ENCODE measurements at places on chromosomes 7 and 10.
A peak's percentile ranks its signal among the peaks of the same experiment; 100 is the strongest.

DNA sequence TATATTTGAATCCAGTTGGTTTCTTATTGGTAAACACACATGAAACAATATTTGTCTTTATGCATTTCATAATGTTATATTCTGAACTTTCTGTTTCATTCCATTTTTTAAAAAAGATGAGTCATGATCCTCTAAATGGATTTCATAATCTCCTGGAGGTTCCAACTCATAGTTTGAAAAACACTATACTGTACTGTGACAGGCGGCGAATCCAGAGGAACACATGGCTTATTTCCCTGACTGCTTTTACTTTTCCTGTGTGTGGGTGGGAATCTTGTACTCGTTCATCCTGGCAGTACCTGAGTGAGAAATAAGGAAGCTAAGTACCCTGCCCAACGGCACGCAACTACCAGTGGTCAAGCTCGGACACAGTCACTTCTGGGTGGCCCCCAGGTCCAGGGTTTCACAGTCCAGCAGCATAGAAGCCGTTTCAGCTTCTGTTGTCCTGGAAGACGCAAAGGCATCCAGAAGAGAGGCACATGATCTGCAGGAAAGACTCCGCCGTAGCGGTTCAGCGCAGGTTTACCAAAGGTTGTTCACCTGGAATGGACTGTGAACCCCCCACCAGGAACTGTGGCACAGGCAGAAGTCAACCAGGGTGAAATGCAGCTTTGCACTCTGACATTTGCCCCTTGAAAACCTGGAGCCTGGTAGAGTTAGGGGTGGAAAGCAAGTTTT is 117.7 kb downstream of the CCNY start:
- DNase-seq, result no peak

- DNase-seq, result peak; percentile 47
These were observed 58.6 kb downstream of the PROSER2 start for GRCh38 chr10:11881477-11882417.

GRCh38 chr10:94287336-94287735 is 75.4 kb downstream of the NOC3L start:
- DNase-seq, result no peak

- no peak for DNase-seq
These were observed 259.7 kb downstream of the AHR start for GRCh38 chr7:17558135-17558534.

DNA sequence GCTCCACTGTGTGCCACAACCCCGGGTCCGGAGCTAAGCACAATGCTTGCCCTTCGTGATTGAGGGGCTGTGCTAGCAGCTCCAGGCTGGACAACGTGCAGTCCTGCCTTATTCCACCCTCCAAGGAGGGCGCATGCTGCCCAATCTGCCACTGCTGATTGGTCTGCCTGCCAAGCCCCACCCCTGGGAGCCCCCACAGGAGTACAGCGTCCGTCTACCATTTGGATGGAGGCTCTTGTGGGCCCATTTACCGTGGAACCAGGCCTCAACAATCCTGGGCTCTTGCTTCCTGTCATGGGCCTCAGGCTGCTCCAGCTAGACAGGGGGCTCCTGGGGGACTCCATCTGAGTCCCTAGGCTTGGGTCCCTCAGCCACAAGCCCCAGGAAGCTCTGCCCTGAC is 173.3 kb downstream of the SLIT1 start:
- DNase-seq, result no peak

- peak; percentile 87 for DNase-seq
These were observed 45.7 kb upstream of the RBM33 start for GRCh38 chr7:155598810-155599210.

DNA sequence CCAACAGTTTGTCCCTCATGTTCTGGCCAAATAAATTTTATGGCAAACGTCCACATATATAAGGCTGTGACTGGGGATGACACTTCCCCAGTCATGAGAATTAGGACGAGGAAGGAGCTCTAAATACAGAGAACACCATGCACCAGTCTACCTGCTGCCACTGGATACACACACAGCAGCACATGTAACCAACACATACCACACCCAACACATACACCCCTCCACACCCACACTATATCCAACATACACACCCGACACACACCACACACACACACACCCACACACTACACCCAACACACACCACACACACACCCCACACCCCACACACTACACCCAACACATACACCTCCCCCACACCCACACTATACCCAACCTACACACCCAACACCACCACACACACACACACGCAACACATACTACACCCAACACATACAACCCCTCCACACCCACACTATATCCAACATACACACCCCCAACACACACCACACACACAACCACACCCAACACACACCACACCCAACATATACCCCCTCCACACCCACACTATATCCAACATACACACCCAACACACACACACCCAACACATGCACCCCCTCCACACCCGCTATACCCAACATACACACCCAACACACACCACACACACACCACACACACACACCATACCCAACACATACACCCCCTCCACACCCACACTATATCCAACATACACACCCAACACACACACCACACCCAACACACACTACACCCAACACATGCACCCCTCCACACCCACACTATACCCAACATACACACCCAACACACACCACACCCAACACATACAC is 74.1 kb downstream of the HIPK2 start:
- DNase-seq, result no peak

DNA sequence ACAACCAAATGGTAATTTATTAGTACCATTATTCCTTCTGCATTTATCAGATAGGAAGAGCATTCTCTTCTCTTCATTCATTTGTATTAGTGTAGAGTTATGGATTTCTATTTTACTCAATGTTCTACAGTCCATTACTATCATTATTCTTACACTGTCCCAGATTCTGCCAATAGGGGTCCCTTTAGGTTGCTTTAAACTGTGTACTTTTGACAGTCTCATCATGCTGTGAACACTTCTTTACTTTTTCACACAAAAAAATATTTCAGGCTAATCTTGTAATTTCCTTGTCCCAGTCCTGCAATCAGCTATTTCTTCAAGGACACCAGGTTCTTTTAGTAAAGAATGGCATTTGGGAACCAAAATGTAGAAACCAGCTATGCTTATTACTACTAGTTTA is 99.3 kb downstream of the ZNF248 start:
- no peak for DNase-seq

DNA sequence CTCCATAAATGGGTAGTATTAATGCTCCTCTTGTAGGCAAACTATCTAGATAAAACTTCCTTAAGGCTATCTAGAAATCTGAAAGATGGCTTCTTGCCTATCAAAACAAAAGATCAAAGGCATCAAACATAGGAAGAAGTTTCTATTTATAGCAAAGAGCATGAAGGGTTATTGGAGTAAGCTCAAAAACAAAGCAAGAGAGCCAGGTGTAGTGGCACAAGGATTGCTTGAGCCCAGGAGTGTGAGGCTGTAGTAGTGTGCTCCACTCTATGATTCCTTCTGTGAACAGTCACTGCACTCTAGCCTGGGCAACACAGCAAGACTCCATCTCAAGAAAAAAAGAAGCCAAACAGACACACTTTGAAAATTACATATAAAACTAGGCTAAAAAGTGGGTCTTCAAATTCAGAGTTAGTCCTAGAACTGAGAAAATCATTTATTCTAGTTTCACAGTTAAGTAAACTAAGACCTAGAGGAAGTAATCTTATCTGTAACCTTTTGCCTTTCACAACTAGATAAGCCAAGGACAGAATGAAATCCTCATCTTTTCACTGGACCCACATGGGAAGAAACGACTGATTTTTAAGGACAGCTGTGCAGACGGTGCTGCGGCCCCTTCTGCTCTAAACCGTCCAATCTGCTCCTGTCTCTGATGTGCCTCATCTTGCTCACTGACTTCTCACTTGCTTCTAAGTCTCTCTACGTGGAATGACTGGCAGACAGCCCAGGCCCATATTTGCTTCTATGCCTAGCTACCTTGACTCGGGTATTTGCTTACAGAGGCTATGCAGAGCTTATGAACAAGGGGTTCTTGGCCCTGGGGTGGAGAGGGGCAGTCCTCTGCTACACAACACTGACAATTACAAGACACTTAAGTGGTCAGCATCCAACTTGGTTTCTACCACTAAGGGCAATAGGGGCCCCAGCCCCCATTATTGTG is 50.0 kb downstream of the ESYT2 start:
- no peak for DNase-seq

- no peak for DNase-seq
These were observed 145.0 kb downstream of the ADAM12 start for GRCh38 chr10:126243306-126243705.

DNA sequence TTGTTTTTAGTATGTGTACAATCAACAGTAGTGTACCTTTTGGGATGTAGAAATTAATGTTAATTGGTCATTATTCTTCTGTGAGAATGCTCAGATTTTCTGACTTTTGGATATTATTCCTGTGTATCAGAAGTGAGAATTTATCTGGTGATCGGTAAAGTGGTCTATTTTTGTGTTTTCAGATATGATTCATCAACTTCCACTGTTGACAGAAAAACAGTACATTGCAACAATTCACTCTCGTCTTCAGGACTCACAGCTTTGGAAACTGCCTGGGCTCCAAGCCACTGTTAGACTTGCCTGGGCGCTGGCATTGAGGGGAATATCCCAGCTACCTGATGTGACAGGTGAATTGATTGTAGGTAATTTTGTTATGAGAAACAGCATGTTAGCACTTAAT is 20.9 kb downstream of the NUP205 start:
- no peak for DNase-seq

DNA sequence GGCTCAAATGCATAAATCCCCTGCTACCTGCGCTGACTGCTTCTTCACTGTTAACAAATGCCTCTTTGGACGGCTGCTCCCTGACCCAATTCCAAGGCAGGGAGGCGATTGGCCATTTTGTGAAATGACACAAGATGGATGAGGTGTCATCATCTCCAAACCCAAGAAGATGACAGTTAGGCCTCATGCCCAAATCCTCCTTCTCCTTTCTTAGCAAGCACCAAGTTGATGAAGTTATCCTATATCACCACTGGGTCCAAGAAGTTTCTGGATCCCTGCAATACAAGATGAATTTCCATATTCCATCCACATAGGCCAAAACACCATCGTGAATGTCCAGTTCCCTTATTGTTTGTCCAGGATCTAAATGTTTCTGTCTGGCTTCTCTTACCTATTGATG is 98.5 kb upstream of the RAB11FIP2 start:
- DNase-seq, result no peak

GRCh38 chr10:2392145-2392812 is 655.0 kb upstream of the ADARB2 start:
- DNase-seq, result peak; percentile 26

DNA sequence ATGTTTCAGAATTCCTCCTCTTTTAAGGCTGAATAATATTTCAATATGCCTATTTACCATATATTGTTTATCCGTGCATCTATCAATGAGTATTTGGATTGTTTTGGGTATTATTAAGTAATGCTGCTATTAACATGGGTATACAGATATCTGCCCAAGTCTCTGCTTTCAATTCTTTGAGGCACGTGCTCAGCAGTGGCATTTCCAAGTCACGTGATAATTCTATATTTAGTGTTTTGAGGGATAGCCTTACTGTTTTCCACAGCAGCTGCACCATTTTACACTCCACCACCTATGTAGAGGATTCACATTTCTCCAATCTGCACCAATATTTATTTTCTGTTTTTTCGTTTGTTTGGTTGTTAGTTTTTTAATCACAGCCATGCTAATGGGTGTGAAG is 636.8 kb upstream of the ANKRD30A start:
- DNase-seq, result no peak

DNA sequence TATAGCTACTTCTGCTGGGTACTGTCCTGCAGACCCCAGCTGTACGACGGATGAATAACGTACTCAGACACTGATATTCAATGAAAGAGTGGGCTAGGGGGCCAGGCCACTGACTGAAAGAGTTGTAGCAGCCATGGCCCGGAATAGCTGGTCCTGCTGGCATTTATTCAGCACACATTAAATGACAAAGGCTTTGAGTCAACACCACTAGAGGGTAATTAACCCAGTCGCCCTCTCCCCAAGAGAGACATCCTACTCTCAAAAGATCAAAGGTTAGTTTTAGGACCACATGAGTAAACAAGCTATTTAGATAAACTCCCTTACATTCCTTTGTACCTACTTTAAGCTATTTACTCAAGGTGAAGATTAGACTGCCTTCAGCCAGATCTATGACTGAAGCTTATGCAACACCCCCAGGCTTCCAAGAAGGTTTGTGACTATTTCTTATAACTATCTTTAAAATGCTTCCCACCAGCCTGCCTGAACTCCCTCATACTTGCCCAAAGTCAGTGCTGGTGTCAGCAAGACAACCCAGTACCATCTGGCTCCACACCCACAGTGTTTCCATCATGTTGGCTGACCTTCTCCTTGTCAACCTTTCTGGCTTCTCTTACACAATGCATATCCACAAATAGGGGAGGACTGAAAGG is 629.1 kb downstream of the SORCS1 start:
- DNase-seq, result no peak

GRCh38 chr7:37035631-37036030 is 311.3 kb upstream of the AOAH start:
- DNase-seq, result no peak

DNA sequence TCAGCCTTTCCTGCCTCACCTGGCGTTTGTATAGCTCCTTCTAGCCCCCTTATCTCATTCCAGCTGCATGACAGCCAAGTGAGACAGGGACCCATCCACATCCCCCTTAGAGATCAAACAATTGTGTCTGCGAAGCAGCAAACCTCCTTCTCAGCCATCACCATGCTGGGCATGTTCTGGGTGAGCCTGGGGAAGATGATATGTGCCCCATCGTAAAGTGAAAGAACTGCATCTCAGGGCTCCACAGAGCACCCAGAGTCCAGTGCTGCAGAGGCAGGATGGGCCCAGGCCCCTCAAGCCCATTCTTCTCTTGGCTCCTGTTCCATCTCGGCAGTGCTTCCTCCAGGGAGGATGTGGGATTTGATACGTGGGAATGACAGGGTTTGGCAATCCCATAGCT is 43.2 kb downstream of the FIGNL1 start:
- DNase-seq, result no peak

GRCh38 chr10:128480601-128481000 is 354.4 kb upstream of the MKI67 start:
- DNase-seq, result no peak

DNA sequence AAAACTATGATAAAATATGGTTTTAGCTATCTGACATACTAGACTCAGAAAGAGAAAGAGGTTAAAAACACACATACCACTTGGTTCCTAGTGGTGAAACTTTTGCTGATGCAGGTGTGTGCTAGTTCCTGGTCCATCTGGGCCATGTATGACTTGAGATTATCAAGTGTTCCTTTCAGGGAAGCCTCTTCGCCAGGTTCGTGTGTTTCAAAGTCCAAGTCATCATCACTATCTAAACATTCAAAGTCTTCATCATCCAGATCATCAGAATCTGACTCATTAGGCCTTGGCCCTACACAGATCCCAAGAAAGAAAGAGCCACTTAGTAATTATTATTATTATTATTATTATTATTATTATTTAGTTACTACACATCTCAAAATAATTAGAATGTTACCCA is 26.4 kb downstream of the NUDT13 start:
- no peak for DNase-seq

All from ACHN (cell line).